ENCODE measurements at places on chromosomes 13 and 19.

GRCh38 chr19:12936582-12936981 is 1.8 kb upstream of the CALR start:
- DNase-seq = no peak

- DNase-seq = no peak
These were observed 84.5 kb downstream of the DOCK9 start for GRCh38 chr13:98893371-98893770.

DNA sequence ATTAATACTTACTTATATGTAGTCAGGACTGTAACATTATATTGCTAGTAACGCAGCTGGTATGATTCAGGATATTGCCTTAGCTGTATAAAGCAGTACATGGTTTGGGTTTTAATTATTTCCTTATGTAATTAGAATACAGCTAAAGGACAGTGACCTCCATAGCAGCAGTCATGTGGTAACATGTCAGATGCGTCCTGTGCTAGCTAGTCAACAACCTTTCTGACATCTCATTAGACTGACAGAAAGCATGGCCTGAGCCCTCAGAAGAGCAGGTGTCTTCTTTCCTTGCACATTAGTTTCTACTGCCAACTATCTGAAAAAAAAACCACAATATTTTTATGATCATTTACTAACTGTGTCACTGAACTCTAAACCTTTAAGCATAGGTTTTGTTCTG is 122.2 kb downstream of the MAB21L1 start:
- no peak for DNase-seq

DNA sequence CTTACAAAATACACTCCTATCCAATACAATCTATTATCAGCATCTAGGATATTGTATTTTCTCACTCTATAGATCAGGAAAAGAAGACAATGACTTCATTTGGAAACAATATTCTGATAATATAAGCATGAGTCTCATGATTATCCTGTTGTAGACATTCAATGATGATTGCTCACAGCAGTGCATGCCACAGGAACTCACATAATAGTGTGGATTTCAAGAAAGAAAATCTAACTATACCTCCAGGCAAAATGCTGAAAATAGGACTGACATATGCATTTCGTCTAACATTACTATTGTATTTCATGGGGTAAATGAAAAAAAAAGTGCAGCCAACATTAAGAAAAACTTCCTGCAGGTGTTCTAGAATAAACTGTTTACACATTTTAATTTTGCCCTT is 122.6 kb downstream of the POSTN start:
- peak; percentile 49 for DNase-seq

All from HCEC 1CT (cell line).